Karpas-422 (cell line): ENCODE measurements at places on chromosomes 2 and 18.

GRCh38 chr2:151051574-151052220 lies 210.0 kb downstream of the RBM43 start:
- DNase-seq: peak; percentile 78

GRCh38 chr2:58571181-58571852 lies 330.2 kb upstream of the FANCL start:
- DNase-seq: peak; percentile 74

DNA sequence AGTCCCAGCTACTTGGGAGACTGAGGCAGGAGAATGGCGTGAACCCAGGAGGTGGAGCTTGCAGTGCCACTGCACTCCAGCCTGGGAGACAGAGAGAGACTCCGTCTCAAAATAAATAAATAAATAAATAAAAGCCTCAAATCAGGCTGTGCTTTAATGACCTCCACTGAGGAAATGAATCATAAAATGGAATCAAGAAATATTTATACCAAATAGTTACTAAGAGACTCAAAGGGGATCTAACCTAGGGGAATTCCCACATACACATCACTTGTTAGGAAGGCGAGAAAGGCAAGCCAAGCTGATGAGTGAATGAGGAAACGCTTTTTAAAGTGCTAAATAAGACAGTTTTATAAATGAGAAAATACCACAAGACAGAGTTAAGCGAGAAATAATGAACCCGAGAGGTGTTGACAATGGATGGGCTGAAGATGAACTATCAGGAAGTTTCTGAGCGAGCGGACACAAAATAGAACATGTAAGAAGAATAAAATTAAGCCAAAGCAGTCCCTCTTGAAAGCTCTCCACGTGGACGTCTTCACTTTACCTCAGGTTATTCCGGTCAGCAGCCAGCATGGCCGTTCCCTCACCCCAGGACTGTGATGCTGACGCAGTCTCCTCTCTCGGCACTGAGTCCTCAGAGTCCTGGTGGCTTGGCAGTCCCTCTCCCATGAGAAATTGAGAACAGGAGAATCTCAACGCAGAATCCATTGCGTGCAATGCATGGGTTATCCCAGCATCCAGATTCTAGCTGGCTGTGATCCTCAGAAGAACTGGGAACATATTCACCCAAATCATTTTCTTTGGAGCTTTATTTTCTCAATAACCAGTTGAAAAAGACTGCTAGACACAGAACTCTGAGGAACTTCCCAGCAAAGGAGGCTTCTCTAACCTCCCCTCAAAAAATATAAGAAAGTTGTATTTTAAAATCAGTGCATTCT lies 22.3 kb downstream of the PXDN start:
- no peak for DNase-seq

DNA sequence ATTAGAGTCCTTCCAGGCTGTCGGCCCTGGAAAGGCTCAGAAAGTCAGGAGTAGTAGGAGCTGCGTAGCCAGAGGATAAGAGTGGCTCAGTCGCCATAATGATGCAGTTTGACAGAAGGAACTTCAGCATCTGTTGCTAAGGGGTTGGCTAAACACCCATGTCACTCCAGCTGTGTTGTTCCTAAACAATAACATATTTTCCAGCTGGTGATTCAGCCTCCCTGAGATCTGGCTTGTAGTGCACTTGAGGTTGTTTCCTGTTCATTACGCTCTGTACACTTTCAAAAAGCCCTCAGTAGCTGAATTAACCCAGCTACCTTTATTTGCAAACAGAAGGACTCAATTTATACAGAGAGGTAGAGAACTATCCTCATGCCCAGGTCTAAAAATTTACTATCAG lies 39.7 kb upstream of the EPAS1 start:
- no peak for DNase-seq

GRCh38 chr2:222360146-222360545 lies 61.3 kb upstream of the PAX3 start:
- no peak for DNase-seq

DNA sequence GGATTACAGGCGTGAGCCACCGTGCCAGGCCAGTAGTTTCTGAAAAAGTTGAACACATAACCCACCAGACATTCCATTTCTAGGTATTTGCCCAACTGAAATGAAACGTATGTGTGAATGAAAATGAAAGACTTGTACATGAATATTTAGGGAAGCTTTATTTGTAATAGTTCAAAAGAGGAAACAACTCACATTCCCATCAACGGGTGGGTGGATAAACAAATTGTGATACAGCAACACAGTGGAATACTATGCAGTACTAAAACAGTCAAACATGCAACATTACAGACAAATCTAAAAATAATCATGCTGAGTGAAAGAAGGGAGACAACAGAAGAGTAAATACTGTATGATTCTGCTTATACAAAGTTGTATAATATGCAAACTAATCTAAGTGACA lies 46.8 kb downstream of the TMEM131 start:
- DNase-seq: no peak

GRCh38 chr2:164913640-164914350 lies 41.5 kb downstream of the SLC38A11 start:
- no peak for DNase-seq

GRCh38 chr2:224111576-224111975 lies 72.5 kb upstream of the SERPINE2 start:
- no peak for DNase-seq

DNA sequence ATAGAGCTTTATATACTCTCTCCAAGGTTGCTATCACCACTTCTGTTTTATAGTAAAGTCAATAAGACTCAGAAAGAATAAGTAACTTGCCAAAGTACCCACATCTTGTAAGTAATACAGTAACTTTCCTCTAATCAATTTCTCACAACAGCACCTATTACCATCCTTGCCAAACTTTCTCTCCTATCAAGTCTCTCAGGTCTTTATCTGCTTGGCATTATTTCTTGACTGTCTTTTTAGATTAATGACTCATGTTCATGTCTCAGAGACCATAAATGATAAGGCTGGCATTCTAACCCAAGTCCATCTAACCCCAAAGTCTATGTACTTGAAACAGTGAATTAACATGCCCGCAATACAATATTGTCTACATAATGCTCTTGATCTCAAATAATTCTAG lies 618.0 kb upstream of the ZEB2 start:
- no peak for DNase-seq

- DNase-seq: no peak
Measured at GRCh38 chr18:64240316-64240715, 91.4 kb upstream of the LINC00305 start.

DNA sequence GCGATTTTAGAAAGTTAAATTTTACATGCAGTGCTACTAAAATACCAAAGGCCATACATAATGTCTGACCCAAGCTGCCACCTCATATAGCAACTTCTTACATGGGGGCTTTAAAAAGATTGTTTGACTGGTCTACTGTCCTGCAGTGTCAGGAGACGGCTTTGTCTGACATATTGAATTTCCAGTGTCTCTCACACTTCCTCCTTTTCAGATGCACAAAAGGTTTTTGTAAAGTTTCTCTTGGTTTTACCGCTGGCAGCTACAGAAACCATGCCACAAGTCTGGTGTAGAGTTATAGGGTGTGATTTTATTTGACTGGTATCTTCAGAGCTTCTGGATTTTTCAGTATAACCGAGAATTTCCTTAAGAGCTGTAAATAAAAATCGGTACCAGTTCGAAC lies 1.1 kb upstream of the ASAP2 start:
- no peak for DNase-seq

- DNase-seq: no peak
Measured at GRCh38 chr18:7068871-7069590, 48.6 kb downstream of the LAMA1 start.

DNA sequence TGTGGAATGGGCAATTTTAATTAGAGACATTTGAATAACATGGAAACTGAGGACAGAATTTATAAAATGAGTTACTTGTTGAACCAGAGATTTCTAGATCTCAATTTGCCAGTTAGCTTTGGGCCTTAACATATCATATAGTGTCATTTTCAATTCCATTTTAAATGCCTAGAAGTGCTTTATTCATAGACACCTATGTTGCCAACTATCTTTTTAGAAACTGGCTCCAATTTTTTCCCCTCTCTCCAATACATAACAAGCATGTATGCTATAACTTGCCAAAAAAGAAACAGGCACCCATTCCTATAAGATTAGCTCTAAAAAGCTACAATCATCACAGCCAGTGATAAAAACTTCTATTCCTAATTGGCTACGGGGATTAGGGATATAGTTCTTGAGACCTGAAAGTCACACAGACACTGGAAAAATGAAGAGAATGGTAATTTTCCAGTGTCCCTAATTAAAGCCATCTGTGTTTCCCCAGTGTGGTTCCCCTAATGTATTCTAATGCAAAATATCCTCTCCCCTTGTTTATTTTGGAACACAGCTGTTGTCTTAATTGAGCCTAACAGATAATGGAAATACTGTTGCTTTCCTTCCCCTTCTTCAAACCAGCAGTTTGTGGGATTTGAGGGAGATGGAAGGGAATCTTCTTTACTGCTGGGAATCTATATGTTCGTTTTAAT lies 205.5 kb upstream of the FSHR start:
- no peak for DNase-seq

DNA sequence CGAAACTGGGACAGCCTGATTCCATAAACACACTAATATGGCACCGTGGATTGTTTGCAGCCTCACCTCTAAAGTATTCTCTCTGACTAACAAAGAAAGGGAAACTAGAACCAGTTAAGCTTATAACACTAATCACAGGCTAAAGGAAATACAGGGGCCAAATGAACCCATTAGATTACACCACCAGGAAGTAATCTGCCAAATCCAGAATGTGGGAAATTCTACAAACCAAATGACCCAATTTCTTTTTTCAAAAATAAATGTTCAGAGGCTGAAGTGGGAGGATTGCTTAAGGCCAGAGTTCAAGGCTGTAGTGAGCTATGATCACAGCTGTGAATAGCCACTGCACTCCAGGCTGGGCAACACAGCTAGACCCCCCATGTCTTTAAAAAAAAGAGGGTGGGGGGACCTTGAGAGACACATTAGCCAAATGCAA lies 1.5 kb upstream of the MPPE1 start:
- DNase-seq: no peak

DNA sequence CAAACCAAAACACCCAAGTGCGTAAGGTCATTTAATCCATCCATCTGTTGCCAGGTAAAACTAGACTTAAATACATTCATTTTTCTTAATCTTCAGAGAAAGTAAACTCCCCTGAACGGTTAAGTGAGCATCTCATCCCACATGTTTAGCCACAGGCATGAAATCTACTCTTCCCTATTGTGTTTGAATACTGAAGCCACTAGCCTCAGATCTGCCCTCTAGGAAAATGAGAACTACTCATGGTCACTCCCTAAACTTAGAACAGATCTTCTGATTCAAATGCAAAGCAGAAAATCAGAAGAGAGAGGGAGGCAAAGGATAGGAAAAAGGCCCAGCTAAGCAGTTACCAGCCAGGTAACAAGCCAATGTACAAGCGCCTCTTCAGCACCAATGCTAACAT lies 7.1 kb downstream of the TMEM247 start:
- DNase-seq: no peak

DNA sequence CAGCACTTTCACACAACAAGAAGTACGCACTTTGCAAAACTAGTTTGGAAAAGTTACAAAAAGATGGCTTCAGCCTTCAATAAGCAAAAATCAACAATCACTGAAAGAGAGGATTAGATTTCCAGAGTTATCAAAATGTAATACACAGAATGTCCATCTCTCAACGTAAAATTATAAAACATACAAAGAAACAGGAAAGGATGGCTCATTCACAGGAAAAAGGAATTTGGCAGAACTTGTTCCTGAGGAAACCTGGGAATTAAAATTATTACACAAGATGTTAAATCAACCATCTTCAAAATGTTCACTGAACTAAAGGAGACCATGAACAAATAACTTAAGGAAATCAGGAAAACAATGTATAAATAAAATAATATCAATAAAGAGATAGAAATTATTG lies 8.0 kb downstream of the C2orf92 start:
- no peak for DNase-seq

DNA sequence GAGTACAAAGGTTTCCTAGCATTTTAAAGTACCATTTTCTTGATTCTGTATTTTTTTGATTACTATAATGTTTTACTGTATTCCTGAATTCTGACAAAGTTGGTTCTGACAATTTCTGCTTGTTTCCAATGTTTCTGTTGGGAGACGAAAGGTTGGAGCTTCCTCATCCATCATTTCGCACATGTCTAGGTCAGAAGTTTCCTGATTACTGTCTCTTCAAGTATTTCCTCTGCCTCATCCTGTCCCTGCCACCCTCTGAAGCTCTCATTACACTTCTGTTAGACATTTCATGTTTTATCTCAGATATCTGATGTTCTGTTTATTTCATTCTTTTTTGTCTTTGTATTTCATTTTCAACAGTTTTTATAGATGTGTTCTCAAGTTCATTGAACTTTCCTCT lies 895.8 kb downstream of the TSN start:
- DNase-seq: no peak

DNA sequence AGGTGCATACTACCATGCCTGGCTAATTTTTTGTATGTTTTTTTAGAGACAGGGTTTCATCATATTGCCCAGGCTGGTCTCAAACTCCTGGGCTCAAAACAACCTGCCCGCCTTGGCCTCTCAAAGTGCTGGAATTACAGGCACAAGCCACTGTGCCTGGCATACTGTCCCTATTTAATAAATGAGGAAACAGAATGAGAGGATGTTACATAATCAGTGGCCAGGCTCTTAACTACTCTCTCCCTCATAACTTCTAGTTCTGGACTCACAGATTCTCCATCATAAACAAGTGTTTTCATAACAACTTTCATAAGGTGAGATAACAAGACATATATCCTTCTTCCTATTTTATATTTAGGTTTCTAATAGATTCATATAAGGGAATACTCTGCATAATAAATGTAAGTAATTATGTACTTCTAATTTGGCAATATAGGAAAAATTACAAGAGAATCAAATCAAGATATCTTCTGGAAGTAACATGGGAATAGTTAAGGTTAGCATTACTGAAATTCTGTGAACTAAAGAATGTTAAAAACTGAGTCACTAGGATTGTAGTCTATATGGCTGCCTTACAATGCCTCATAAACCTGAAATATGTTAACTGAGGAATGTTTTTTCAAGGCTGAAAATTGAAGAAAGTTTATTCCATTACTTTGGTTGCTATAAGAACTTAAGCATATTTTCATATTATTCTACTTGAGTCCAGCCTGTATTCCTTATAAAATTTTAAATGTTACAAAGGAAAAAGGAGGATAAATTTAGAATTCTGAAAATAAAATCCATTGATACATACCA lies 71.3 kb downstream of the SLC25A12 start:
- DNase-seq: no peak

DNA sequence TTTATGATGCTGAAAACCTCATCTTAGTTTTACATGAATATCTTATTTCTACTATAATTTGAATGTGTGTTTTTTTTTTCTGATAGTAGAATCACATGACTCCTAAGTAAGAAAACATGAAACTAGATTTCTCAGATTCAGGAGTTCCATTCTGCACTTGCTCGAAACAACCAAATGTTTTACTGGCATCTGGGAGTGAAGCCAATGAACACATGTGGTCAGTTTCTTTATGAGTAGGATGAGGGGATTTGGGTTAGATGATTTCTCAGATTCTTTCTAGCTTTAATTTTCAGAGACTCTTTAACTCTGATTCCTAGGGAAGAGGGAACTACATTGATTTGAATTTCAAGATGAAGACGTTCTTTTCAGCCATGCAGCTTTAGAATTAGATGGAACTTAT lies 225.0 kb upstream of the NT5C1B start:
- DNase-seq: no peak
